D721Med (cell line): ENCODE measurements at places on chromosomes 6 and 20.

DNA sequence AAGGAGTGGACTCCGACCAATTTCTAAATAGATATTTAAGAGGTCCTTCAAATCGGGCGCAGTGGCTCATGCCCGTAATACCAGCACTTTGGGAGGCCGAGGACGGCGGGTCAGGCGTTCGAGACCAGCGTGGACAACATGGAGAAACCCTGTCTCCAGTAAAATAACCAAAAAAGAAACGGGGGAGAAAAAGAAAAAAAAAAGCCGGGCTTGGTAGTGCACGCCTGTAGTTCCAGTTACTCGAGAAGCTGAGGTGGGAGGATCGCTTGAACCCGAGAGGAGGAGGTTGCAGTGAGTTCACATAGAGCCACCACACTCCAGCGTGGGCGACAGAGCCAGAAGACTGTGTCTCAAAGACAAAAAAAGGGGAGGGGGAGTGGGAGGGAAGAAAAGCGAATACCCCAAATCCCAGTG is 53.3 kb upstream of the HFE start:
- no peak for DNase-seq

GRCh38 chr20:3935295-3935955 is 46.2 kb downstream of the PANK2 start:
- DNase-seq: no peak

- no peak for DNase-seq
These were observed 5.2 kb upstream of the C20orf203 start for GRCh38 chr20:32678948-32679347.

- no peak for DNase-seq
These were observed 33.2 kb upstream of the CST7 start for GRCh38 chr20:24915892-24916291.

DNA sequence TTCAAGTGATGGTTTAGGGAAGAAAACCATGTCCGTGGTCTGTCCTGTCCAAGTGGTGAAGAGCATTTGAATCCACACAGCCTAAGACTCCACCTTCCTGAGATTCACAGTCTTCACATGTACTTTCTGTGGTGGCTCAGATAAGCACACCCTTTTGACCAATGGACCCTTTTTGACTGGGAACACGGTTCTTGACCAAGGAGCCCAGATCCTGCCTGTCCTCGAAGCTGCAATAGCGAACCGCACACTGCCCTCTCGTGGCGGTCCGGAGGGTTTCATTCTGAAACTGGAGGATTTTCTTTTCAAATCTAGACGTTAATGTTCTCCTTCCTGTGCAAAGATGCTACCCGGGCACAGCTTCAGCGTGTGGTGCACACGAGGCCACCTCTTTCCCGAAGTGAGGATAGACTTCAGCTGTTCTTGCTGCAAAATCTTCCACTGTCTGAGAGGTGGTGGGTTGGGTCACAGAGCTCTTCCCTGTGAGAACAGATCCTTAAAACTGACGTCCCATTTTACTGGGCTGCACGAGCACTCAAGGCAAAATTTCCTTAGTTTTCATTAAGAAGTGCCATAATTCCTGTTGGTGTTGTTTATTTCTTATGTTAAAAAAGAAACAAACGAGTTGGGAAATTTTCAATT is 90.5 kb downstream of the SYNJ2 start:
- DNase-seq: peak; percentile 89

DNA sequence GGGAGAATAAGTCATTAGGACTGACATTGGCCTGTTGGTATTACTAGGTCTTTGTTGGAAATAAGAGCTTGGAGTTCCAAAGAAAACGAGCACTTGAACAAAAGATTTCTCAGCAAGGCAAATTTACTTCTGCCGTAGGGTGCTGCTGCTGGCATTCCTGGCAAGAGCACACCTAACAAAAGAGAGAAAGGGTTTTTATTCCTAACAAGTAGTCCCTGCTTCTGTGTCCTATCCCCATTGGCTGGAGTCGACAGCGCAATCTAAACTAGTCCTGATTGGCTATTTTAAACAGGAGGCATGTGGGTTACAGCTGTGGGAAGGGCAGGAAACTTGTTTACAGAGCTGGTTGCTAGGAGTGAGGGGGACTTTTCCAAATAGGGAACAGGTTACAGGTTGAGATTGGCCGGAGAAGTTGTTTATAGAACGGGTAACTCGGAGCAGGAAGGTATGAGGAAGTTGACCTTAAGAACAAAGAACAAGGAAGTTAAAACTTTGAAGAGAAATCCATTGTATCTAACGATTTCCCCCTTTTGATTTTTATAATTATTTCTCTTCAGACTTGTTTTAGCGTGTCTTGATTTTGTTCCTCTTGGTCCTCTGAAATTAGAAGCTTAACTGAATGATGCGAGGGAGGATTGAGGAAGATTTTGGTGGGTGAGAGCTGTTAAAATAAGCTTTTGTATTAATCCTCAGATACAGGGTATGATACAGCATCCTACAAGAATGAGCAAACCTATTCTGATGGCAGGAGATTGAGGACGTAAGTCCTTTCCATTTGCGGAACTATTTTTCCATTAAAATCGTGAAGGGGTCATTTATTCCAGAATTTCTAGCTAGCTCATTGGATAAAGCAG is 3.4 kb upstream of the ZNFX1 start:
- DNase-seq: no peak

- DNase-seq: no peak
These were observed 114.8 kb downstream of the CRYBG1 start for GRCh38 chr6:106475284-106475683.

- DNase-seq: no peak
These were observed 3.2 kb downstream of the FOXC1 start for GRCh38 chr6:1612974-1613306.

DNA sequence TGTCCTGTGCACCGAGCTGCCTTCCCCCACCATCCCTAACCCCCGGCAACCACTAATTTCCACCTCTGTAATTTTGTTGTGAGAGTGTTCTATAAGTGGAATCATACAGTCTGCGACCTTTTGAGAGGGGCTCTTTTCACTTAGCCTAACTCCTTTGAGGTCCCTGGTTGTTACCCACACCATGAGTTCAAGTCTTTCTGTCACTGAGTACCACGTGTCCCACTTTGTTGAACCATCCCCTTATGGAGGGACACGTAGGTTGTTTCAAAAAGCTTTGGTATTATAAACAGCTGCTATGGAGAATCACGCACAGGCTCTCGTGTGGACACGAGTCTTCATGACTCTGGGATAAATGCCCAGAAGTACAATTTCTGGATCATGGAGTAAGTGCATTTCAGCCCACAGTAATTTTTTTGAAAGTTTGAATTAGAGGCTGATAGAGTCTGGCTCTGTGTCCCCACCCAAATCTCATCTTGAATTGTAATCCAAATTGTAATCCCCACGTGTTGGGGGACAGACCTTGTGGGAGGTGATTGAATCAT is 9.5 kb downstream of the FAM209B start:
- no peak for DNase-seq

DNA sequence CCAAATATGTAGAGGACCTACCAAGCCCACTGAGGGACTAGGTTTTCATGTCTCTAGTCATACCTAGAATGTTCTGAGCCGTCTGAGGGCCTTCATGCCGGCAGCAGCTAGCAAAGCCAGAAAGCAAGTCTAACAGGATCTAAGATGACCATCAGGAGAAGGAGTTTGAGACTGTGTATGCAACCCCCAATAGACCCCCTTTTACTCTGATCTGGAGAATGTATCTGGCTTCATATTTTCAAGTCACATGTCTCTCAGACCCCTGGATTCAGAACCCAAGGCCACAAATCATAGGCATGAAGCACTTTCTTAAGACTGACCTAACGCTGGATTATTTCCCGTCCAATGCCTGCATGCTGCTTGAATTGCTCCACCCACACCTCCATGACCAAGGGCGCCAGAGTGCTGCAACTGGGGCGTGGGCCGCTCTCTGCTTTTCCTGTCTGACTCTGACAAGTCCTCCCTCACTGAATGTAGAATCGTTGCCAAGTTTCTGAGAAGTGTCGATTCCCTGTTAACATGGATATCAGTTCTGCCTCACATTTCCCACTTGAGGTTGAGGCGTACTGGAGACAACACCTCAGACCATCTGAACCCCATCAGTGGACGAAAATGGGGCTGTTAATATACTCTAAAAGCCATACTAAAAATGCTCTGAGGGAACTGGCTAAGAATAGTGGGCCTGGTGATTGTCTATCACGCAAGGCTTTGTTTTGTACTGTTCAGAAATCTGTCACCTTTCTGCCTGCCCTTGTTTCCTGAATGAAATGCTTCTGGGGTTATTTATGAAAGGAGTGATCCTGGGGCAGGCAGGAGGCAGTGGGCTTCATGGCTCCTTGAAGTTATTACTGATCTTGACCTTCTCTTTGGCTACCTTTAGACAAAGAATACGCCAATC is 23.9 kb upstream of the ASXL1 start:
- DNase-seq: no peak

- no peak for DNase-seq
These were observed 272.8 kb downstream of the NKAIN2 start for GRCh38 chr6:124076336-124077048.

DNA sequence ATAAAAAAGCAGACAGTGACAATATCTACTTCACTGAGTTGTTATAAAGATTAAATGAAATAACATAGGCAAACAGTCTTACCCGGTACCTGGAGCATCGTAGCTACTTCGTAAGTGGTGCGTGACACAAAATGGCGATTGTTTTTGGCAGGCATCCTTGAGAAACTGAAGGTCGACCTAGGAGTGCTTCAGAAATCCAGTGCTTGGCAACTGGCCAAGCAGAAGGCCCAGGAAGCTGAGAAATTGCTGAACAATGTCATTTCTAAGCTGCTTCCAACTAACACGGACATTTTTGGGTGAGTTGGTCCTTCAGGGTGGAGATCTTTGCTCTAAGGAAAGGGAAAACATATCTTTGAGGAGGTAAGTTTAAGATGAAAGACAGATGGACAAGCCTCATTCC is 4.8 kb downstream of the BPIFA2 start:
- DNase-seq: no peak

DNA sequence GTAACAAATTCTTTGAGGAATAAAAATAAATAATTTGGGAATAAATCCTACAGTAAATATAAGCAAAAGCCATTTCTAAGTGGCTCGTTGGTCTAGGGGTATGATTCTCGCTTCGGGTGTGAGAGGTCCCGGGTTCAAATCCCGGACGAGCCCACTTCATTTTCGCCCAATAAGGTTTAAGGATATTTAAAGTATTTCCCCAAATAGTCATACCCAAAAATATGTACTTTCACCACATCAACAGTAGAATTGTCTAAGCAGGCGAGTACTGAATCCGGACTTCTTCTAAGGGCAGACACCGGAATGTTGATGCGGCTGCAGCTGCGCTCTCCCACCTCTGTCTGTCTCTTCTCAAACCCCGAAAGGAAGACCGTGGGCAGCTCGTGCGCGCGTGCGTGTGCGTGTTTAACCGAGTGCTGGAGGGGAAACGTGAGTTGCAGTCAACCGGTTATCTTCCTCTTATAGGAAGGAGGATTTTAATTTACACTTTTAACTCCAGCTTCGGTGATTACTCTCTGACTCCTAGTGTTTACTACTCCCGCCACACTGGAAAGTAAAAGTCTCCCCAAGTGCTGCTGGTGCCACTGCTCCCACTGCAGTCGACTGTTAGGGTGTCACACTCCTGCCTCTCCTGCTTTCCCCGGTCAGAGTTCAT is 155.7 kb upstream of the PRSS16 start:
- DNase-seq: no peak

DNA sequence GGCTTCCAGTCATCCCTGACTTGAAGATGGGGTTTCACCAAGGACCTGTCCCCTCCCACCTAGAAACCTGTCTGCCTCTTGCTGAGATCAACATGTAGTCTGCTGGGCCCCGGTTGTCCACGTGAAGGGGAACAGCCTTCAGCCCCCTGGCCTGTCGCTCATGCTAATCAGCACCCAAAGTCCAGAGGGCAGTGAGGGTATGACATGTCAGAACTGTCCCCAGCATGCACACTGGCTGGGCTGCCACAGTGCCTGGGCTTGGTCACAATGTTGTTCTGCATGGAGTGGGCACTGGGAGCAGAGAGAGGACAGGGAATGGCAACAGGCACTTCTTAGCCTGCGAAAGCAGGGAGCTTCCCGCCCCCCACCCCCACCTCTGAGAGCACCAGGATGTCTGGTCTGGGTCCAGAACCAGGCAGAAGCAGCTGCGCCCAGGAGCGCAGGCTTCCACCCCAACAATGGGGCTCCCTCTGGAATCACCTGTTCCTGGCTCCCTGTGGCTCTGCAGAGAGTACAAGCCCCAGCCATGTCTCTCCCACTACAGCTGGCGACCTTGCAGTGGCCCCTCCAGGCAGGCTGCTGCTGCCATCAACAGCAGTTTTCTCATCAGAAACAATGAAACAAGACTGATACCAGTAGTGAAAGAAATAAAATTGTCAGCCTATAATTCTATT is 182.7 kb downstream of the KHDRBS2 start:
- no peak for DNase-seq

DNA sequence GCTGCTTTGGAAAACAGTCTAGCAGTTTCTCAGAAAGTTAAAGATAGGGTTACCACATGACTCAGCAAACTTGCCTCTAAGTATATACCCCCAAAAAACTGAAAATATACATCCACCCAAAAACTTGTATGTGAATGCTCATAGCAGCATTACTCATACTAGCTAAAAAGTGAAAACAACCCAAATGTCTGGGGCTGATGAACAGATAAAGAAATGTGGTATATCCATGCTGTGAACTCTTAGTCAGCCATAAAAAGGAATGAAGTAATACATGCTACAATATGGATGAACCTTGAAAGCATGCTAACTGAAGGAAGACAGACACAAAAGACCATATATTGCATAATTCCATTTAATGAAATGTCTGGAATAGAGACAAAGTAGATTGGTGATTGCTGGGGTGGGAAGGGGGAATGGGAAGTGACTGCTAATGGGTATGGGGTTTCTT is 79.9 kb upstream of the GLP1R start:
- DNase-seq: no peak

DNA sequence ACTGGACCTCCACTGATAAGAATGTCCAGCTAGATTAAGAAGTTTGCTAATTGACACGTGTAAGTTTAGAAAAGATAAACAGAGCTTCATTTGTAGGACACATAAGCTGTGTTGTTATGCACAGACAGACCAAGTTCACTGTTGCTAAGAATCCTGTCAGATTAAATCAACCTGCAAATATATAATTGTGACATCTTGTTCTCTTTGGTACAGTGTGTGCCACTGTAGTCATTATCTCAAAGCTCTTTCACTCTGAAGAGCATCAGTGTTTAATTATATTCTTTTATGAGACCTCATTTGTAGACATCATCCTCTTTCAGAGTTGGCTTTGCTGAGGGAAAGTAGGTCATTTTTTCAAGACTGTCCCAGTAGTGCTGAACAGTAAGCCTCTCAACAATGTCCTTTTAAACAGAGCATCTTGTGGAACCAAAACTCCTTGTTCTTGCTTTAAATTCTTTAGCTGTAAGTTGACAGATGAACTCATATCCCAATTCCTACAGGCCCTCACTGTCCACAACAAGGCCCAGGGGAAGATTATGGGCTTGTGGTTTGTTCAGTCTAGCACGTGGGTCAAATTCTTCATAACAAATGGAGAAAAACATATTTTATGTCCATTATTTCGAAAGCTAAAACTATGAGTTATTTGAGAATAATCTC is 252.4 kb downstream of the HDGFL1 start:
- DNase-seq: no peak

DNA sequence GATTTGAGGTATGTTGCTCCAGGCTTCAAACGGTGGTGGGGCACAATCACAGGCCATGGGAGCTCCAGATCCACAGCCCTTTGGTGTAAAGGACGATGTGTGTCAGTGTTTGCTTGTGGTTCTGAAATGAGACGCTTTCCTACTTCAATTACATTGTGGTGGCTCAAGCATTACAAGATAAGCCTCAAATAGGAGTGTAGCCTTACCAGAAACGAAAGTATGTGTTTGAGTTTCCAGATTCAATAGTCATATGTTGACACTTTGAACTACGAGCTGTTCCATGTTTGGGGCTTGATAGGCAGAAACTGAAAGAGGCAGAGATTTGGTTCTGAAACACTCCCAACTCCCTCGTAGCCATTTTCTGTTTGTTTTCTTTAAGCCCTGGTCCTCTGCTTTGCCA is 187.1 kb downstream of the MYLK4 start:
- DNase-seq: no peak
